ENCODE measurements at places on chromosomes 1 and 21.
A peak's percentile ranks its signal among the peaks of the same experiment; 100 is the strongest.

GRCh38 chr1:12469990-12470389 is 148.0 kb downstream of the DHRS3 start:
- no peak for DNase-seq

DNA sequence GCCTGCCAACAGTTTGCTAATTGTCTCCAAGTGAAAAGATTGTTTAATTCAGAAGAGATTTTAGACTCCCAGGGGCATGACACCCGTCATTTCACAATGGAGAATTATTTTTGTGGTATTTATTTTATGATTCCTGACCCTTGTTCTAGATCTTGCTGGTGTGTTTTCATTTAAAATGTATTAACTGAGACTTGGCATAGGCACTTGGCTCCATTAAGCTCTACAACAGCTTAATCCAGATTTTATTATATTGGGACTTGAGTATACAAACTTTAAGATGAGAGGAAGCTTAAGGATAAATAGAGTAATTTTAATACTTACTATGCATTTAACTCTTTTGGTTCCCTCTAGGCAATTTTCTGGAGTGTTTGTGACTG is 101.3 kb upstream of the KCNE2 start:
- DNase-seq = no peak

DNA sequence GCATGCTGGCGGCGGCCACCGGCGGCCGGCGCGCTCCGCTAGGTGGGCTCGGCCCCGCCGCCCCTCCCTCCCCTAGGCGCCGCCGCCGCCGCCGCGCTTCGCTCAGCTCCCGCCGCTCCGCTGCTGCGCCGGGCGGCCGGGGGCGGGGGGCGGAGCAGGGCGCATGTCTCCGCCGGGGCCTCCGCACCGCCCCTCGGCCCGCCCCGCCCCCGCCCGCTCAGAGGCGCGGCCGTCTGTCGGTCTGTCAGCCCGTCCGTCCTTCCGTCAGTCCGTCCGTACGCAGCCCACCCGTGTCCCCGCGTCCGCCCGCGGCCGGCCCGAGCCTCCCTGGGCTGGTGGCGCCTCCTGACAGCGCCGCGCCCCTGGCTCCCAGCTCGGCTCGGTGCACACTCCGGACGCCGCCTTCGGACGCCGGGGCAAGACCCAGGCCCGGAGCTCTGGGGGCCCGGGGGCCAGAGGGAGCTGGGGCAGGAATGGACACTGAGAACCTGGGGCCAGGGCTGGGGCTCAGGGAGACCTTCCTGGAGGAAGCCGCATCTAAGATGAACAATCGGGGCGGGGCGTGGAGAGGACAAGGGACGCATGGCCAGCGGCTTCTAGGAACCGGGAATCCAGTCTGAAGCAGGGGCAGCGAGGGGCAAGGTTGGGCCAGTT is at the start of gene GPR153:
Gene GPR153 (minus strand): TSS at position 138 of the 654 bp plus-strand sequence. CDS start 6,193 bp downstream, outside the sequence.
- DNase-seq = no peak

GRCh38 chr1:242083742-242084141 is 84.8 kb upstream of the MAP1LC3C start:
- no peak for DNase-seq

DNA sequence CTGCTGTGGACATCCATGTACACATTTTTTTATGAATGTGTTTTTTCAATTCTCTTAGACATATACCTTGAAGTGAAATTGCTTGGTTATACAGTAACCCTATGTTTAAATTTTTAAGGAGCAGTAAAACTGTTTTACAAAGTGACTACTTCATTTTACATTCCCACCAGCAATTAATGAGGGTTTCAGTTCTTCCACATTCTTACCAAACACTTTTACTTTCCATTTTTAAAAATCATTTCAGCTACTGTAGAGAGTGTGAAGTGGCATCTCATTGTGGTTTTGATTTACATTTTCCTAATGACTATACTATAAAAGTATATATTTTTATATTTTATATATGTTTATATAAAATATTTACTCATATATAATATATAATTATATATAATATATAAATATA is 1221.5 kb downstream of the PLA2G4A start:
- no peak for DNase-seq

GRCh38 chr1:90717665-90718410 is 736 bp upstream of the BARHL2 start:
- no peak for DNase-seq

- peak; percentile 73 for DNase-seq
These were observed 622.8 kb downstream of the PTPRU start for GRCh38 chr1:29859126-29859525.

DNA sequence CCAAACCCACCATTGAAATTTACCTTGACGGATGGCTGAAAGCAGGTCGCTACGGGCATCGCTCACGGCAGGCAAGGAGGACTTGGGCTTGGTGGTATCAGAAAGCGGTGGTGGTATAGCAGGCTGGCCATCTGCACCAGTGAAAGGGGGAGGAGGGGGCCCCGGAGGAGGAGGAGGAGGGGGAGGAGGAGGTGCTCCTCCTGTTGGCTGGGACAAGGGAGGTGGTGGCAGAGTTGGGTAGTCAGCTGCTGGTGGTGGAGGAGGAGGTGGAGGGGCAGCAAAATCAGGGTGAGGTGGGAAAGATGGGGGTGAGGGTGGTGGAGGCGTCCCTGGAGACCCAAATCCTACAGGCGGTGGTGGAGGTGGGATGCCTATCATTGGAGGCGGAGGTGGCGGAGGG is 17.2 kb downstream of the GPR3 start:
- no peak for DNase-seq

DNA sequence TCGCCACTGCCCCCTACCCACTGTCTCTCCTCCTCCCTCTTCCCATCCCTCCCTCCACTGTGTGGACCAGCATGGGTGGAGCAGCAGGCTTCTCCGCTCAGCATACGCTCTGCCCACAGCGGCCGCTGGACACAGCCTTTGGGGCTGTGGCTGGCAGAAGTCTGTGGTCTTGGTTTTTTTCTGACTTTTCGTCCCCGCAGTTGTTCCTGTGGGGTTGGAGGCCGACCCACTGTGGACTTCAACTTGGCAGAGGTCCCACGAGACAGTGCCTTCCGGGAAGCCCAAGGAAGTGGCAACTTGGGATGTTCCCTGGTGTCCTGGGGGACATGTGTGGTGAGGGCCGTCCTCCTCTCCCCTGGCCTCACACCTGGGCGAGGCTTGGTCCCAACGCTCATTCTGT is 162.5 kb upstream of the C1orf174 start:
- DNase-seq = no peak

DNA sequence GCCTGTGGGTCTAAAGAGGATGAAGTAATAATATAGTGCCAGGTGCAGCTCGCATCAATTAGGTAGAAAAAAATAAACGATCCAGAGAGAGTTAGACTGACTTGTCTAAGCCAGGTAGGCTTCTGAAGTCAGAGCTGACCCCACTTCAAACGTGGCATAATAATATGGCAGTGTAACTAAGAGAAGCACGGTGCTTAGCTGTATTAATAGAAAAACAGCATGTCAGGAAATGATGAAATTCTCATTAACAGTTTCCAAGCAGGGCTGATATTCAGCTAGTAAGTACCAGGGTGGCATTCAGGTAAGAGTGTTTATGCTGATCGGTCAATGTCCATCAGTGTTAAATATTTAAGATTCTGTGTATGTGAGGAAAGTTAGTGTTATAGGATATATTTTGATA is 145.8 kb upstream of the SAMSN1 start:
- no peak for DNase-seq

- no peak for DNase-seq
These were observed 29.9 kb downstream of the PRKCZ start for GRCh38 chr1:2080140-2080539.

DNA sequence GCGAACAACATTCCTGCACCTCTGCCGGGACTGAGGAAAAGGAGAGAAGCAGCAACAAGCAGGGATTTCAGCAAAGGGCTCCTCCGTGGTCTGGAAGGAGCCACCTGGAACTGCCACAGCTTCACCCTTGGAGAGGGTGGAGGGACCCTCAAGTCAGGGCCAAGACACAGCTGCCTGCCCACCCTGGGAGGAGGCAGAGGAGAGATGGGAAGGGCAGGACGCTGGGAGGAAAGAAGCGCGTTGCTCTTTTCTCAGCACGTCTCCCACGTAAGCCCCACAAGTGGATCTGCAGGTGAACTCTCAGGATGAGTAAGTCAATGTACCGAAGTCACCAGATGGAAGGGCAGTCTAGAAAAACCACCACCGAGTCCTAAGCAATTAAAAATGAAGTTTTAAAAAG is 39.6 kb downstream of the SLC19A1 start:
- DNase-seq = peak; percentile 29

GRCh38 chr1:156033011-156033410 is 12.3 kb upstream of the SSR2 start:
- DNase-seq = no peak

DNA sequence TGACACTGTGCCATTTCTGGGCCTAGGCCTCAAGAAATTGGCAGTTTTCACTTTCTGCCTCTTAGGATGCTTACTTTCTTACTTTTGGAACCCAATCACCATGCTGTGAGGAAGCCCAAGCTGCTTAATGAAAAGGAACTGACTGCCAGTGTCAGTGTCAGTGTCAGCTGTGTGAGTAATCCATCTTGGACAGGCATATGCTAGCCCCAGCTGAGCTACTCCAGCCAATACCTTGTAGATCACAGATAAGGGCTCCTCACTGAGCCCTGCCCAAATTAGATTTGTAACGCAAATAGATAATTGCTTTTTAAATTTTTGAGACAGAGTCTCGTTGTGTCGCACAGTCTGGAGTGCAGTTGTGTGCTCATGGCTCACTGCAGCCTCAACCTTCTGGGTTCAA is 59.6 kb downstream of the SELENOF start:
- DNase-seq = no peak

GRCh38 chr1:178954325-178954690 is 71.4 kb upstream of the FAM20B start:
- DNase-seq = no peak

Data from posterior cingulate gyrus (tissue), 11 donors.